ENCODE measurements at places on chromosomes 2 and 18.

- DNase-seq: peak; percentile 9
Measured at GRCh38 chr2:175929850-175930249, 72.2 kb downstream of the LNPK start.

DNA sequence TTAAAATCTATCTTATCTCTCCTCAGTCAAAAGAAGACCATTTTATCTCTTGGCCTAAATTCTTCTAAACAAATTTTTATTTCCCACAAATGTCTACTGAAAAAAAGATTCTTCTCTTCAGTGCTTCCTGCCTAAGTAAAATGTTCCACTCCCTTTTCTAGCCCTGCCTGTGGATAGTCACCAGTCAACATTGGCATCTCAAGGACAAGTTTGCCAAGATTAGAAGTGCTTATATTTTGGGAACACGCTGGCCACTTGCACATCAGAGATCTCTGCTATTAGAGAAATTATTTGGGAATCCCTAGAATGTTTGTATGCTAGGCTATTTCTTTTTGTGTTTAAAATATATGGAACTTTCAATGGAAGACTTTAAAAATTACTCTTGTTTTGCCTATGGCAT is 758.2 kb upstream of the CDH7 start:
- DNase-seq: no peak

GRCh38 chr2:70084973-70085710 is 2.1 kb upstream of the PCBP1 start:
- no peak for DNase-seq

- DNase-seq: no peak
Measured at GRCh38 chr2:207825045-207825954, 55.6 kb upstream of the FZD5 start.

- no peak for DNase-seq
Measured at GRCh38 chr18:37604032-37604431, 38.4 kb upstream of the CELF4 start.

DNA sequence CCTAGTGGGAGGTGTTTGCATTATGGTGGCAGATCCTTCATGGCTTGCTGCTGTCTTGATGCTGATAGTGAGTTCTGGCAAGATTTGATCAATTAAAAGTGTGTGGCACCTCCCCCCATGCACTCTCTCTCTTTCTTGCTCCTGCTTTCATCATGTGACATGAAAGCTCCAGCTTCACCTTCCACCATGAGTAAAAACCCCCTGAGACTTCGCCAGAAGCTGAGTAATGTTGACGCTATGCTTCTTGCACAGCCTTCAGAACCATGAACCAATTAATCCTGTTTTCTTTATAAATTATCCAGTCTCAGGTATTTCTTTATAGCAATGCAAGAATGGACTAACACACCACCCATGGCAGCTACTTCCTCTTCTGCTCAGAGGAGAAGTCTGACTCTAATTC is 2181.4 kb upstream of the PIK3C3 start:
- DNase-seq: no peak

GRCh38 chr2:32516567-32516966 is 111.3 kb upstream of the TTC27 start:
- no peak for DNase-seq

DNA sequence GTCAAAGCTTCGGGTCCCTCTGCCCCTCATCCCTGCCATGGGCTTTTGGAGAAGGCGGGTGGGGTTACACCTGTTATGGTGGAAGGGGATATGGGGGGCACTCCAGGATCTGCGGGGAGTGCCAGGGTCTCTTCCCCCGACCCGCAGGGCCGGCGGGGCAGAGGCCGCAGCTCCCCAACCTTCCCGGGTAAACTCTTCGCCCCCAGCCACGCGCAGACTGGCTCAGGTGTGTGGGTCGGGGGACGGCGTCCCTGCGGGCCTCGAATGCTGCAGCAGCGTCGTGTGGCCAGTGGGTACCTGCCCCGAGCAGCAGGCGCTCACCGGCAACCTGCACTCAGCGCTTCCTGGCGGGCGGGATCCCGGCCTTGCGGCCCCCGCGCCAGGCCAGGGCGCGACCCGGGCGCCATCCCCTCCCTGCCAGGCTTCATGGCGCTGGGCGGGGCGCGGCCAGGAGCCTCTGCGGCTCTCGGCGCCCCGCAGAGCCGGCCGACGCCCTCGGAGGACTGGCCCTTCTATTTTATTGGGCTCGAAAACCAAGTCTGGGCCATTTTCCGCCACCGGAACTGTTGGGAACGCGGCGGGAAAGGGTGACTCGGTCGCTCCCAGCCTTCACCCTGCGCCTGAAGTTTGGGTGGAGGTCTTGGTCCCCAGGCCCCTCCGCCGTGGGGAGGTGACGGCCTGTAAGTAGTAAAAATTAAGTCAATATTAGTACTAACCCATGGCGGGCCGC is 4.5 kb downstream of the GBX2 start:
- no peak for DNase-seq

DNA sequence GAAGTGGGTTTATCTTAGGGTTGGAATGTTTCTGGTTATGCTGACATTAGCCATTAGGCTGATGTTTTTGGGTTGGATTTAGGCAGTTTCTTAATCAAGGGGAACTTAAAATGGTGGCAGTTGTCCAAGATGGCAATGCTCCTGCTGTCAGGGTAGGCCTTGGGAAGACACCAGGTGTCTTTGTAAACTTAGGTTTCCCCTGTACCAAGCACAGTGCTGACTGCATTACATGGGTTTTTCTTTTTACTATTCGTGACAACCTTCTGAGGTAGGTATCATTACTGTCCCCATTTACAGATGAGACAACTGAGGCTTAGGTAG is 528 bp upstream of the ATG16L1 start:
- DNase-seq: no peak

DNA sequence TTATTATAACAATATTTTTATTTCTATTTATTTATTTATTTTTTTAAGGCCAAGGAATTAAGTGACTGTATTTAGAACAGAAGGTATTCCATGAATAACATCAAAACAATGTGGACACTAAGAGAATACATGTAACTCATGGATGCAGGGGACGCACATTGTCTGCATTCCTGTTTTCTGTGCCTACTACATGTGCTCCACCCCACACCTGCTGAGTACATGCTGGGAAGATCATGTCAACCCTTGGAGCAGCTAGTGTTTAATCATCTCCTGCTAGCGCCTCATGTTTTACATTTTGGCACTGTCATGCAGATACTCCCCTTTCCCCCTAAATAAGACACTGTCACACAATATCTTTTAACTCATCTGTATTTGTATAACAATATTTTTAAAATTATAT is 29.3 kb downstream of the DPYSL5 start:
- no peak for DNase-seq

- DNase-seq: no peak
Measured at GRCh38 chr2:61557381-61557780, 19.2 kb upstream of the XPO1 start.

DNA sequence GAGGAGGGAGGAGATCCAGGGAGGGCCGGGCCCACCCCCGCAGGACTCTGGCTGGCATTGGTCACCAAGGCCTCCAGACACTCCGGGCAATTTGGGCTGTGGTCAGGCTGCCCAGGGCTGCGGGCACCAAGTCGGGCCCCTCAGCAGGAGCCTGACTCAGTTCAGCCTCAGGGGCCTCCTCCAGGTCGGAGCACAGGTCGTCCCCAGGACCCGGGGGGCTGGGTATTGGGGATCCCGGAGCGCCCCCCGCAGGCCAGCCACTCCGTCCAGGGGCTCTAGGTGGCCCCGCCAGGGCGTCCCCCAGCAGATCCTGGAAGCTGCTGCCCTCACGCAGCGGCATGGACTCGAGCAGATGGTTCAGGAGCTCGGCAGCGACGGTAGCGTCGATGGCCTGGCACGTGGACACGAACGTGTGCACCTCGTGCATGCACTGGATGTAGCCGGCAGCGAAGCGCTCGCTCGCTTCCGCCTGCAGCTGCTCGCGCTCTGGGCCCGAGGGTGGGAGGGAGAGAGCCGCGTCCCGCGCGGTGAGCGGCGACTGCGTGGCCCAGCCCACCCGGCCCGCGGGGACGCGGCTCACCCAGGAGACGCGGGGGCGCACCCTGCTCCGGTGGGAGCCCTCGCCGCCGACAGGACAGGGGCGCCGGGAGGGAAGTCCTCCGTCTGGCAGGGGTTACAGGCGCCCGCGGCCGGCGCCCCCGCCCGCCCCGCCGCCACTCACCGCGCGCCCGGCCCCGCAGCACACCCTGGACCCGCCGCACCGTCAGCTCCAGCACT is 884 bp downstream of the HES6 start:
- DNase-seq: no peak

GRCh38 chr2:73935641-73936040 is 9.0 kb downstream of the DGUOK start:
- DNase-seq: no peak

DNA sequence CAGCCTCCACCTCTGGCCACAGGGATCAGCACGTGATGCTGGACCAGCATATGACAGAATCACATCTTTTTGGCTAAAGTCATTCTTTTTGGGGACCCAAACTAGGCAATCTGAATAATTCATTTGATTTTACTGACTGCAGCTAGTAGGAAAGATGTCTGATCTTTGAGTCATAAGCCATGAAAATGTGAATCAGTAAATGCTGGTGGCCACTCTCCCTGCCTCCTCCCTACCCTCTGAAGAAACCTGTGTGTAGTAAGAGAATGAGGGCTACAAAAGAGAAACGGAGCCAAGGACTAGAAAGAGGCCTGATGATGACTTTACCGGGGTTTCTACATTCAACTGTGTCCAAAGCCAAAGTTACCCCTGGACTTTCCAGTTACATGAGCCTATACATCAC is 10.1 kb upstream of the LRPPRC start:
- DNase-seq: peak; percentile 41

GRCh38 chr18:48222118-48222517 is 187.1 kb downstream of the ZBTB7C start:
- DNase-seq: peak; percentile 9

DNA sequence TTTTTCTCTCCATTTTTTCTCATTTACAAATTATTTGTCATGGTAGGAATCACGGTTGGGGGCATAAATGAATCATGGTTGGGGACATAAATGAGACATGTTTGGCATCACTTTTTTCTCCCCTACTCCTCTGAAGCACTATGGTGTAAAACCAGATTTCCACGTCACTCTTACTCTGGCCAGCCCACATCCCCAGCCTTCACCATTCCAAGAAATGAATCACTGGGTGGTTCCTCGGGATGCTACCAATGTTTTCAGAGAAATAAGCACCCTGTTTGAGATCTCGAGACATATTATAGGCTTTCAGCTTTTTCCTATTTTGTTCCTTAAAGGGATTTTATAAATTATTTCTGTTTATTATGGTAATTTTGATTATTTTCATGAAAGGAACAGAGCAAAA is 155.0 kb upstream of the SLC8A1 start:
- peak; percentile 18 for DNase-seq

- no peak for DNase-seq
Measured at GRCh38 chr2:97754690-97755346, 41.4 kb downstream of the ZAP70 start.

DNA sequence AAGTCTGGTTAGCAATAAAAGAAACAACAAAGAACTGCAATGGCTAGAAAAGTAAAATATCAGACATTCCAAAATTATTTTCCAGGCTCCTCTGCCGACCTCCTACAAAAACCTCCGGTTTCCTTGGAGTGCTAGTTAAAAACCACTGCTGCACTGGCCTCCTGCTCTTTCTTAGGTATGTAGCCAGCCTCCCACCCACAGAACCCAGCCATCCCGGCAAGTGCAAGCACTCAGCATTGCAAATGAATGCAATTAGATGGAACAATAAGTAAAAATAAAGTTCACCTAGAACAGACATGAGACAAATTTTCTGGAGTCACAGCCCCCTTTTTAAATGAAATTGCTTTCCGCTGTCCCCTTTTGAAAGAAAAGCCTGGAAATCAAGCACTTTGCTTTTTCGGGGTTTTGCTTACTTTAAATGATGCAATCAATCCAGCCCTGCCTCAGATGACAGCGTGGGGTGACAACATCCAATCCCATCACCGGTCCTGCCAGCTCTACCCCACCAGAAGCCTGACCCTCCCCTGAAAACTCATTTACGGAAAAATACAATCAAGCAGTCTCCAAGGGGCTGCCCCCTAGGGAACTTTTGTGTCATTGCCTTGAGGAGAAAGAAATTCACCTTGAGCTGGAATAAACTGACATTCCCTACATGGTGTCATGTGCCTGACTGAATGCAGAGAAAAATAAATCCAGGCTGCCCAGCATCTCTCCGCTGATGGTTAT is 199.8 kb downstream of the EPHA4 start:
- no peak for DNase-seq

GRCh38 chr2:191526536-191526935 is 151.4 kb upstream of the NABP1 start:
- no peak for DNase-seq
